CD4-positive, alpha-beta T cell (primary cell): ENCODE measurements at places on chromosomes 7 and 10. TPM values are rescaled to one million over a fixed set of nuclear protein-coding genes. Genes with fewer than 3 reads are reported as not detected.

The IL6 gene
- total RNA-seq = not detected

The UPK3B gene
- total RNA-seq = 1.3 TPM

The STEAP1B gene
- total RNA-seq = not detected

The AUTS2 gene
- total RNA-seq = 43.6 TPM

The NUTM2A gene
- 1.6 TPM for total RNA-seq

GRCh38 chr10:123156078-123156477 is 1.9 kb downstream of the BUB3 start:
- H3K4me1 ChIP-seq = peaks cover 42% of the 10 kb centered on the region
- peaks cover 35% of the 10 kb centered on the region for H3K36me3 ChIP-seq
- H3K27me3 ChIP-seq = peaks cover 6% of the 10 kb centered on the region
- no peak for DNase-seq
- H3K27ac ChIP-seq = no peak overlapping the region
- no peak overlapping the region for H3K4me3 ChIP-seq

GRCh38 chr7:85038466-85038865 is 148.4 kb downstream of the SEMA3D start:
- H3K4me1 ChIP-seq = no peaks in the 10 kb centered on the region
- H3K4me3 ChIP-seq = no peak overlapping the region
- no peaks in the 10 kb centered on the region for H3K27me3 ChIP-seq
- no peak overlapping the region for H3K27ac ChIP-seq

DNA sequence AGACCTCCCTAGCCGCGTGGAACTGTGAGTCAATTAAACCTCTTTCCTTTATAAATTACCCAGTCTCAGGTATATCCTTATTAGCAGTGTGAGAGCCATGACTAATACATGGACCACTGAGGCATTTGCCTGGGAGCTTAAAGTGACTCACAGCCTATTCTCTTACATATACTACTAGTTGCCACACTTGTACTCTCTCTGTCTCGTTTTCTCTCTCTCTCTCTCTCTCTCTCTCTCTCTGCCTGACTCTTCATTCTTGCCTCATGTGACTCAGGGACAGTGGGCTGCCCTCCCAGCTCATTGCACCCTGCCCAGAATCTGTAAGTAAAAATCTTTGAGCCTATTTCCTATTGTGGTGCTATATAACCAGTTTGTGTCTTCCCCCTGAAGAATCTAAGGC is 238.5 kb upstream of the MAGI2 start:
- DNase-seq = no peak
- H3K27me3 ChIP-seq = no peaks in the 10 kb centered on the region
- H3K4me1 ChIP-seq = no peaks in the 10 kb centered on the region
- no peak overlapping the region for H3K4me3 ChIP-seq
- H3K36me3 ChIP-seq = no peaks in the 10 kb centered on the region
- no peak overlapping the region for H3K27ac ChIP-seq

GRCh38 chr10:58775960-58776567 is 263.4 kb downstream of the BICC1 start:
- H3K4me3 ChIP-seq = no peak overlapping the region
- DNase-seq = no peak
- H3K27me3 ChIP-seq = no peaks in the 10 kb centered on the region

GRCh38 chr7:6705959-6706665 is 635 bp downstream of the ZNF12 start:
- peaks cover 38% of the 10 kb centered on the region for H3K36me3 ChIP-seq
- no peaks in the 10 kb centered on the region for H3K27me3 ChIP-seq
- peak overlapping the region; percentile 95 for H3K4me3 ChIP-seq
- DNase-seq = peak; percentile 8
- H3K4me1 ChIP-seq = peaks cover 40% of the 10 kb centered on the region

- no peak overlapping the region for H3K27ac ChIP-seq
- DNase-seq = no peak
- no peak overlapping the region for H3K4me3 ChIP-seq
- no peaks in the 10 kb centered on the region for H3K36me3 ChIP-seq
These were observed 253.5 kb upstream of the PRKCQ start for GRCh38 chr10:6833458-6834011.

DNA sequence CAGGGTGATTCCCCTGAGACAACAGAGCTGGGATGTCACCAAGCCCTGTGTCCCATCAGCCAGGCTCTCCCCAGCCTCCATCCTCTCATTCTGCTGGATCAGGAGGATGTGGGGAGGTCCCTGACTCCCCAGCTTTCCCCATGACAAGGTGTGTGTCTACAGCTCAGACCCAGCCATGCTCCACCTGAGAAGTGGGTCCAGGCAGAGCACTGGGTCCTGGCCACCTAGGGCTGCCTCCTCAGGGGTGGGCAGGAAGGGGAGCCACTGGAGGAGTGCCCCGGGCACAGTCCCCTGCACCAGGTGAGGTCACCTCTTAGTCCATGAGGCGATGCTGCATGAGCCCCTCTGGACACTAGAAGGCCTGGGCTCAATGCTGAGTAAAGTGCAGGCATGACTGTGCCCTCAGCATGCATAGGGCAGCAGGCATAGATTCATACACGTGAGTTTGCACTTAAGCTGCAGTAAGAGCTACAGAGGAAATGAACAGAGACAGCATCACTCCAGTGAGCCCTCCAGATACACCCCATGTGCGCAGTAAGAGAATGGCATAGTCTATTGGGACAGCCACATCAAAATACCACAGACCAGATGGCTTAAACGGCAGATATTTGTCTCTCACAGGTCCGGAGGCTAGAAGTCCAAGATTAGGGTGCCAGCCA is 48.3 kb downstream of the ALOX5 start:
- DNase-seq = no peak
- H3K36me3 ChIP-seq = no peaks in the 10 kb centered on the region
- no peak overlapping the region for H3K4me3 ChIP-seq
- peaks cover 88% of the 10 kb centered on the region for H3K4me1 ChIP-seq
- peak overlapping the region; percentile 75 for H3K27ac ChIP-seq
- no peaks in the 10 kb centered on the region for H3K27me3 ChIP-seq

DNA sequence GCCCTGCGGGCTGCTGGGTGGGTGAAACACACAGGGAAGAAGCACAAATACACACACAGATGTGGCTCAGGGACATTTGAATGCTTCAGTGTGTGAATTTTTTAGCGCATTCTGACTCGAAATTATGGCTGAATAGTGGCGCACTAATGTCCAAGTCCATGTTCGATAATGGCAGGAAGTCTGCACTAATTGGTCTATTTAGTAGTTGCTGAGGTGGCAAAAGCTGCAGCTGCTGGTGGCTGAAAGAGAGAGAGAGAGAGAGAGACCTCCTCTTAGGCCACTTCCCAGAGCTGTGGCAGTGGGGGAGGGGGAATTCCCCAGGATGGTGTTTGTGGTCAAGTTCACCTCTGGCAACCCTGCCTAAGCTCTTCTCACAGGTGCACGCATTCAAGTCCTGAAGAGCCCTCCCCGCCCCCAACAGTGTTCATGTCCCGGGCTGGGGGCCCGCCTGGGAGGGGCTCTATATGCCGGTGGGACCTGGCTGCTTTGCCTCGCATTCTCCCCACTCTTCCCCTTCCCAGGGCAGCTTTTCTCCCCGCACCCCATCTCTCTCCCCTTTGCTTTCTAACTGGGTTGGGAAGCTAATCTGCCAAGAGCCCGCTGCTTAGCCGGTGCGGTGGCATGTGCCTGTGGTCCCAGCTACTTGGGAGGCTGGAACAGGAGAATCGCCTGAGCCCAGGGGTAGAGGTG is 6.0 kb upstream of the MNX1 start:
- H3K27ac ChIP-seq = no peak overlapping the region
- H3K4me1 ChIP-seq = peaks cover 23% of the 10 kb centered on the region
- no peak for DNase-seq

DNA sequence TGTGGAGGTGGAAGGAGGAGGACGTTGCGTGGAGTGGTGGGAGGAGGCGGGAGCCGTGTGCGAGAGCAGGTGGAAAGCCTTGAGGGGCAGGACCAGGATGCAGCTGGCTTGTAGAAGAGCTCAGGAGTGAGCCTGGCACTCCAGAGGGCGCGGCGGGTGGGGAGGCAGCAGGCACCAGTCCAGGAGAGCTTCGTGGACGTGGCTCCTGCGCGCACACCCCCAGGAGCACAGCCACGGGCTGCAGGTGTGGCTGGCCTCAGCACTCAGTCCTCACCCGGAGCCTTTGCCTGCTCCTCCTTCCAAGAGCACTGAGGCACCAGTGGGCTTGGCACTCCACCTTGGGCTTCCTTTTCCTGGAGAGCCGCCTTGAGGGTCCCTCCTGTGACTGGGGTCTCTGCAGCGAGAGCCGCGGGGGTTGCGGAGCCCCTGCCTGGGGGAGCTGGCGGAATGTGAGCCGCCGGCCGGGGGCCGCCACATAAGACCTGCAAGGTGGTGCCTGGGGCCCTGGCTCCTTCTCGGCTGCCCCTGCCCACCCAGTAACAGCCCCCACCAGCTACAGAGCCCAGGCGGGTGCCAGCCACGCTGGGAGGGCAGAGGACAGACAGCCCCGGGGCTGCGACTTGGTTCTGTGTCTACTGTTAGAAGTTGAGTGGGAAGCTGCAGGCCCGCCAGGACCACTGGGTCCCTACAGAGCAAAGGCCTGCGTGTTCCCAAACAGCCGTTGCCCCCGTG is 11.1 kb downstream of the MAFK start:
- no peak for DNase-seq
- no peak overlapping the region for H3K4me3 ChIP-seq
- peaks cover 51% of the 10 kb centered on the region for H3K36me3 ChIP-seq

- no peak overlapping the region for H3K4me3 ChIP-seq
- H3K4me1 ChIP-seq = peaks cover 8% of the 10 kb centered on the region
- H3K36me3 ChIP-seq = no peaks in the 10 kb centered on the region
- DNase-seq = no peak
These were observed 55.0 kb upstream of the DUSP5 start for GRCh38 chr10:110442746-110443145.
